Naive B cell (primary cell): ENCODE measurements at places on chromosomes 3 and 15.
A peak's percentile ranks its signal among the peaks of the same experiment; 100 is the strongest.

- no peak for DNase-seq
Measured at GRCh38 chr3:181486141-181486885, 225.4 kb upstream of the SOX2 start.

DNA sequence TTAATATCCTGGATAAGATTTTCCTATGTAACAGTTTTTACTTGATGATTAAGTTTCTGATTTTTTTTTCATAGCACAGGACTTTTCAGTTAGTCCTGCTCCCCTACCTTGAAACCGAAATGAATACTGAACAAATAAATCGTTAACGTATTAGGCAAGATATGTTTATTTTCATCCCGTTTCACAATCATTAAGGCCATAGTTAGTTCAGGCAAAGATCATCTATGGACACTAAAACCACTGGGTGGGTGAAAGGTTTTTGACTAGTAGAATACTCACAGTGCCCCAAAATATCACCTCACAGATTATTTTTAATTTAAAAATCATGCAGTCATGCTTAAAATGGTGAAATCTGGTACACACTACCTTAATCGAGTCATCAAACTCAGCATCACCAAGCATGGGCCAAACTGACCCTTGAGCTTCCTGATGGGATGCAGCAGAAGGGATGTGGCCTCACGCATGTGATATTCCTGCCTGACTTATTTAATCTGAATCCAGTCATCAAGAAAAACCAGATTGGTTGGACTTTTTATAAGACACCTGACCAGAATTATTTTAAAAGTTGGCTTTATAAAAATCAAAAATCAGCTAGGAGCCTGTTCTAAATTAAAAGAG lies 365.0 kb downstream of the LPP start:
- DNase-seq = no peak

GRCh38 chr3:196513697-196514349 lies 1.3 kb downstream of the SMCO1 start:
- DNase-seq = no peak

DNA sequence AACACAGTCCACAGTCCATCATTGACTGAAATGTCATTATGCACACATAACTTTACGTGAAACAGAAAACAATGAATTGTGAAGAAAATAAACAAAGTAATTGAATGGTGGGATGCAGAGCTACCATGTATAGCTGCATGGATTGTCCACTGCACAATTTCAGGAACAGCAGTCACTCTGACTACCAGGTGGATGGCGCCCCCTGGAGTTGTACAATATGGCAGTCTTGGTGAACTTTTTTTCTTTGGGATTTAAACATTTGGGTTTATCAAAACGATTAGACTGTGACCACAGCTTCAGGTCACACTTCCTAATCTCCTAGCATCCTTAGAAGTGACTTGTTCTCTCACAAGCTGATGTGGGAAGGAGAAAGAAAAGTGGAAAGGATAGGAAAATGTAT lies 48.9 kb upstream of the TCF12 start:
- DNase-seq = peak; percentile 14

DNA sequence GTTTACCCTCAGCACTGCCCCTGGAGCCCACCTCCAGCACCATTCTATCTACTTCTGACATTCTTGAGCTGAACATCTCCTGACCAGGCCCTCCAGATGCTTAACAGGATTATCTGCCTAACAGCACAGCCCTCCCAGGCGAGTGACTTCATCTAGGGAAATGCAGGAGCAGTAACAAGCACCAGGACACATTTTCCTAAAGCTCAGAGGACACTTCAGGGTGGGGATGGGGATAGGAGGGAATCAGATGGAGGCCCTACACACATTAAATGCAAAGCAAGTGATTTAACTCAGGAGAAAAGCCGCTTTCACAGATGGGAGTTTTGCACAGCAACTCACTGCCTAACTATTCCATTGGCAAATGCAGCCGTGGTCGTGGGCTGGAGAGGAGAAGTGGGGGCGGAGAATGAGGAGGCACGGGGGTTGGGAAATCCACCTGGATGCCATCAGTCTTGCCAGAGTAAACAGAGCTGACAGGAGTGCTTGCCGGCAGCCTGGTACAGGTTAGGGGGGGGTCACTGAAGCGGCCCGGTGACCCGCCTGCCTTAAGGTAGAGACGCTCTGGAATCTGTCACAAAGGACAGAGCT lies 21.3 kb upstream of the BNC1 start:
- no peak for DNase-seq

DNA sequence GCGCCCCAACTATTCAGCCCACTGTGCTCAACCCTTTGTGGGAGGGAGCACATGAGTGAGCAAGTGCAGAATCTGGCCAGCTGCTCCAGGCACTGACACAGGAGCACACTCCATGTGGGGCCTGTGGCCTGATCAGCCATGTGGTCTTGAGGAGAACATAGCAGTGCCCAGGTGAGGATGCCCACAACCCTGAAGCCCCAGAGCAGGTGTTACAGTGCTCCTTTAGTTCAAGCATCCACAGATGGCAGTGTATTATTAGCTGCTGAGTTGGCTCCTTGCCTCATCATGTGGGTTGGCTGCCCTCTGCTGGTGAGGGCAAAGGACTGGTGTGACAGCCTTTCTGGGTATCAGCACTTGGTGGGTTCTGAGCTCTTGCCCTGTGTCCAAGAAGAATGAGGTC lies 1588.2 kb downstream of the SI start:
- no peak for DNase-seq

GRCh38 chr3:188979669-188980310 lies 192.0 kb upstream of the TPRG1 start:
- no peak for DNase-seq

GRCh38 chr3:39850716-39851032 lies 41.3 kb downstream of the MYRIP start:
- DNase-seq = no peak

GRCh38 chr15:101536875-101537405 lies 47.4 kb upstream of the PCSK6 start:
- DNase-seq = no peak

- DNase-seq = no peak
Measured at GRCh38 chr3:141094790-141095545, 43.8 kb downstream of the SPSB4 start.
